OCI-LY7 (cell line): ENCODE measurements at places on chromosomes 1 and 21.

DNA sequence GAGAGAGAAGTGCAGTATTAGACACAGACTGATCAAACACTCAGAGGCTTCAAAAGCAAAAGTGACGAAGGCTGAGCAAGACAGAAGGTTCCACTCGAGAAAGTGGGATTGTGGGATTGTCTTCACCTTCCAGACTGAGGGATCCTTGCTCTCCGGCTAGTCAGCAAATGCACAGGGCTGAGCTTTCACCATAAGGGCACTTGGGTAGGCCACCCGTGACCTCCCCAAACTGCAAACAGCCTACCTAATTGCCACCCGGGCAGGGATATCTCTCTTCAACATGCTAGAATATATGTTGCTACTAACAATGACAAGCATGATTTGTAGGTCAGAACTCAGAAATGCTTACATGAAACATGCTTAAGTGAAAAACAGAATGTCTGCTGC is 35.3 kb upstream of the RIPK4 start:
- no peak for DNase-seq

DNA sequence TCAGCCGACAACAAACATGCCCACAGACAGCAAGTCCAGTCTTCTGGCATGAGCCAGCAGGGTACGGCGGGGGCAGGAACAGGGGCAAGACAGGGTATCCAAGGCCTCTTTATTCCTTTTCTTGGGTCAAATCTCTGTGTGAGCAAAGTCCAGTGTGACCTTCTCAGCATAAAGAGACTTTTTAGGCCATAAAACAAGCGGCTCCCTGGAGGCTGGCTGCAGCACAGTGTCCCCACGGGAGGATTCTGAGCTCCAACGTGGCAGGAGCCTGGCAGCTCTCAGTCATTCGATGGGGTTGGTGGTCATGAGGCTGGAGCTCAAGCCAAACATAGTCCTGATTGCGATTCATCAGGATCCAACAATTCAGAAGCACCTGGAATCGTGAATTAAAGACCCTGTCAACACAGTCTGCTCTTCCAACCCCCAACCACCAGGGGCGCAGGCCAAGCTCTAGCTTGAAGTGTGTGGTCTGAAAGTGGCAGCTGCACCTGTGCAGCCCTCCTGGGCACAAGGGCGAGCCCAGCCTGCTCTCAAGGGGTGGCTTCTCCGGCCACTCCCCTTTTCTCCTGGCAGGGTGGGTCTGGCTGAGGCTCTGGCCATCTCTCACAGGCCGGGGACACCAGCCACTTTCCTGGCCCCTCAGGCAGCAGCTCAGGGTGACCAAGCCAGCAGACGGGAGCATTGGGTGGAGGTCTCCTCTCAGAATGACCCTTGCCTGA is 62.1 kb downstream of the SLC66A1 start:
- DNase-seq: peak; percentile 19

DNA sequence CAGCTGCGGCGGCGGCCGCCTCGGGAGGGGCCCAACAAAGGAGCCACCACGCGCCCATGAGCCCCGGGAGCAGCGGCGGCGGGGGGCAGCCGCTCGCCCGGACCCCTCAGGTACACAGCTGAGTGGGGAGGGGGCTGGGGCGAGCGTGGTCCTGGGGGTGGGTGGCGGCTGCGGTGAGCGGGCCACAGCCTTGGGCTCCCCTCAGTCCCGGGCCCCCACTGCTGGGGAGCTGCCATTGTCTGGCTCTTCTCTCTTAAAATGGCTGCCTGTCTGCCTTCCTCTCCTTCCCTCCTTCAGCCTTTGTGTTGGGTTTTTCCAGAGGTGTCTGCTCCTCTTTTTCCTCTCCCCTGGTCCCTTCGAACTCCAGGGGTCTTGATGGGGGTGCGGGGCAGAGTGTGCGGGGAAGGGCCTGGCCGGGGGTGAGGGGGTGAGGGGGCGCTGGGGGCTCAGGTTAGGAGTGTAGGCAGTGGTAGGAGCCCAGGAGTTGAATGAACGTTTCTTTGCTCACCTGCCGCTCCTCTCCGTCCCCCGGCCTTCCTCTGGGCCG is 1.7 kb downstream of the ARID1A start:
- DNase-seq: peak; percentile 49

DNA sequence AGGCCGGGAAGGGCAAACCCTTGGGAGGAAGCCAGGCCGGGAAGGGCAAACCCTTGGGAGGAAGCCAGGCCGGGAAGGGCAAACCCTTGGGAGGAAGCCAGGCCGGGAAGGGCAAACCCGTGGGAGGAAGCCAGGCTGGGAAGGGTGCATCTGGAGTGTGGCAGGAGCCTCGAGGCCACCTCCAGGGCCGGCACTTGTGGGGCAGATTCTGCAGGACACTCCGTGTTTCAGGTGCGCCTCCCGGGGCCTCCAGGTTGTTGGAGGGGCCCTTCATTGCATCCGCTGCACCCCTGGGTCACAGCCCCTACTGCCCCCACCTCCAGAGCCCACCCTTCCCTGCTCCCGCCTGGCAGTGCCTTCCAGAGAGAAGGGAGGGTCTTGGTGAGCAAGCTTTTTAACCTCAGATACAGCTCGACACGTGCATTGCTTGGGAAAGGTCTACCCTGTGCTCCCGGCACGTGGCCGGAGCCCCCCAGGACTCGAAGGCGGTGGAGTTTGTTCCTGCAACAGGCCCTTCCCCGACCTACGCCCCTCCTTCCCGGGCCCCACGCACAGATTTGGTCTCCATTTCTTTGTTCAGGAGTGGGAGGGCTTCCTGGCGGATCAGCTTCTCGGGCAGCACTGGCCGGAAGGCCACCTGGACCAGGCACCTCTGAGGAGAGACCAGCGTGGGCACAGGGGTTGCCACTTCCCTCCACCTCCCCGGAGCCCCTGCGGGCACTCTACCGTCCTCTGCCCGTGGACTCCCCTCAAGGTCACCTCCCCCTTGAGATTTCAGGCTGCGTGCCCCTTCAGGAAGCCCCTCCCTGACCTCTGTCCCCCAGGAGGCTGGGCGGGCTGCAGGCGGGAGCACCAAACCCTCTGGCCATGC is 9.4 kb upstream of the TMEM52 start:
- DNase-seq: no peak

DNA sequence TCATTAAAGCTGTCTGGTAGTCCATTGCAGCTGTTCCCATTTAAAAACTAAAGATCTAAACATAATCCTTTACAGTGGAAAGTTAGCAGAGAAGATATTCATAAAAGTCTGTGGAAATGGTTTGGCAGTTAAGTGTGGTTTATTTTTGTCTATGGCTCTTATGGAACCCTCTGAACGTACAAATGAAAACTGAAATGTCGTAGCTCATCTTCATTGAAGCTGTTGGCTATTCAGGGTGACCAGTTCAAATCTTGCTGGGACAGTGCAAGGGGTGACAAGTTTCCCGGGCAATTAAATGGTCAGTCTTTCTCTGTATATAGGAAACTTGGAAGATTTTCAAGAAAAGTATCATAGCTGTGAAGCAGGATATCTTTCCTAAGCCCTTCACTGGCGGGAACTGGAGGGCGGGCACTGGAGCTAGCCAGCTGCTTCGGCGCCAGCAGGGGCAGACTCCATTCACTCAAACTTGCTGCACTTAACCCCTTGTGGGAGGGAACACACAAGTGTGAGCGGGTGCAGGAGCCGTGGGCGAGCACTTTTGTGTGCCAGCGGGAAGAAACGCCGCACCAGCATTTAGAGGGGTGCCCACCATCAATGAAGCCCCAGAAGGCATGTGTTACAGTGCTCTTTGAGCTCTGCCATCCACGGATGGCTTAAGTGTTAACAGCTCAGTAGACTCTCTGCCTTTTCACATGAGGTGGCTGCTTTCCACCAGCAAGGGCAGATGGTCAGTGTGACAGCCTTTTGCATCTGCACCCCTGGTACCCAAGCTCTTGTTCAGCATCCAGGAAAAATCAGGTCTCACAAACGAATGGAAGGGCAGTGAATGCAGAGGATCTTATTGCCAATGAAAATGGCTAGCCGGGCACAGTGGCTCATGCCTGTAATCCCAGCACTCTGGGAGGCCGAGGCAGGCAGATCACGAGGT is 232.1 kb upstream of the KAZN start:
- DNase-seq: no peak

GRCh38 chr1:51784997-51785421 is 93.5 kb downstream of the NRDC start:
- no peak for DNase-seq

- DNase-seq: no peak
These were observed 131.0 kb downstream of the RRAGC start for GRCh38 chr1:38728585-38728908.

DNA sequence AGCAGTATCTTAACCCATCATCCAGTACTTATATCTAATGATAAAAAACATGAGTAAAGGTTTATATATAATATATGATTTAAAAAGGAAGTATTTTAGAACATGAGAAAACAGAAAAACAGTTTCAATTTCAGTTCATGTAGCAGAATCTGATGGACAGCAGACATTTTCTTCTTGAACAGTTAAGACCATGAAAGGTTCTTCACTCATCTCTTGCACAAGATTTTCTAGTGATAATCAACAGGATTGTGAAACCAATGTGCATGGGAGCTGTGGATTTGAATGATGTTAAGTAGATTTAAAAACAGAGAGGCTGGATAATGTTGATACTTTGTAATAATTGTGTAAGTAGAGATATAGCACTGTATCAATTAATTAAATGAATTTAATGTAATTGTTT is 1297.6 kb downstream of the BRINP3 start:
- no peak for DNase-seq

GRCh38 chr1:182004601-182005000 is 56.9 kb downstream of the ZNF648 start:
- DNase-seq: no peak

DNA sequence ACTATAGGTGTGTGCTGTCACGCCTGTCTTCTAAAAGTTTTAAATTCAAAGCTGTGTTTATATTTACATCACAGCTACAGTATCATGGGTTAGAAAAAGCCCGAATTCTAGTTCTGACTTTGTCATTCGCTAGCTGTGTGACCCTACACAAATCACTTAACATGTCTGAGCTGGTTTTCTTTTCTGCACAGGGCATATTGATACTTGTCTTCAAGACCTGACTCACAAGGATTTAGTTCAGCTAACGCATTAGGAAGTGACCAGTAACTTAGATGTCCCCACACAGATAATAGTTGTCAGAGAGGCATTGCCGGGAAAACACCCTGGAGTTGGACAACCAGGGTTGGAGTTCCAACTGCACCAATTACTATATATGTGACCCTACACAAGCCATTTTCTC is 25.9 kb downstream of the GIPC2 start:
- no peak for DNase-seq

- no peak for DNase-seq
These were observed 332.9 kb downstream of the PCP4 start for GRCh38 chr21:40200126-40200525.

DNA sequence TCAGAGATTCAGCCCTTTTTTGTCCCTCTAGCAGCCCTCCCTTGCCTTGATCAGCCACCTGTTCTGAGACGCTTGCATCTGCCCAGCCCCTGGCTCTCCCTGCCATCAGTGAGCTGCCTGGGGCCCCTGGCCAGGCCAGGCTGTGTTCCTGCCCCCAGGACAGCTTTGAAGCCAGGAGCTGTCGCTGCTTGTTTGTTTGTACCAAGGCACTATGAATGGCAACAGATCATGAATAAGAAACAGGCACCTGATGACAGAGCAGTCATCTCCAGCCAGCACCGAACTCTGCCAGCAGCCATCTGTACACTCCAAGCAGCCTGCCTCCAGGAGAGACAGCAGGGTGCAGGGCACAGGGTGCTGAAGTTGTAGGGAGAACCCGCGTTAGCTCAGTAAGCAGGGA is 8.1 kb upstream of the VWA5B1 start:
- no peak for DNase-seq

DNA sequence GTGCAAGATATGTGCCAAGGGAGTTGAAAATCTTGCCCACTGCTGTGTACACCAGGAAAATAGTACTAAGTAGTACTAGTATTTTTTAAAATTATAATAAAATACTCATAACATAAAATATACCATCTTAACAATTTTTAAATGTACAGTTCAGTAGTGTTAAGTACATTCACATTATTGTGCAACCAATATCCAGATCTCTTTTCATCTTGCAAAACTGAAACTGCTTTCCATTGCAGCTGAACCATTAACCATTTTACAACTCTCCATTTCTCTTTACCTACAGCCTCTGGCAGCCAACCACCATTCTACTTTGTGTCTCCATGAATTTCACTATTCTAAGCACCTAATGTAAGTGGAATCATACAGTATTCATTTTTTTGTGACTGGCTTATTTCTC is 19.3 kb upstream of the RAB3GAP2 start:
- DNase-seq: no peak

GRCh38 chr1:103790172-103790571 is 40.5 kb downstream of the AMY1C start:
- DNase-seq: no peak

GRCh38 chr1:181685211-181685610 is 201.9 kb downstream of the CACNA1E start:
- no peak for DNase-seq

DNA sequence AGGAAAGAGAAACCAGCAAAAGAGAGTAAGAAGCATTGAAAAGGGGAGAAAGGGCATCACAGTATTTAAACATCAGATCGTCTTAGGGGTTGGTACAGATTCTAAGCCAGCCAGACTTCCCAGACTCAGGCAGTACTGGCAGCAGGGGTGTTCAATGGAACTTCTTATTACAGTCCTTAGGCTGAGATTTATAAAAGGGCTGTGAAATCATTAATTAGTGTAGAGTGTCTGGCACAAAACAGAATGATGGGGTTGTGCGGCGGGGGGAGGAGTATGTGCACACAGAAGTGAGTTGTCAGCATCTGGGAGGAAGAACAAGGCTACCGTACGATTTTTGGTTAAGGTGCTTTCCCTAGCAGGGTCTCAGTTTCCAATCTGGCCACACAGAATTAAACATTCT is 38.2 kb downstream of the ARHGEF11 start:
- DNase-seq: no peak

GRCh38 chr1:56625819-56626440 is 19.2 kb upstream of the PRKAA2 start:
- no peak for DNase-seq

- peak; percentile 23 for DNase-seq
These were observed 3.1 kb downstream of the AGO1 start for GRCh38 chr1:35885961-35886558.

GRCh38 chr1:220552672-220553260 is 24.8 kb downstream of the MARK1 start:
- no peak for DNase-seq

GRCh38 chr1:103441342-103441741 is 84.2 kb upstream of the RNPC3 start:
- no peak for DNase-seq

DNA sequence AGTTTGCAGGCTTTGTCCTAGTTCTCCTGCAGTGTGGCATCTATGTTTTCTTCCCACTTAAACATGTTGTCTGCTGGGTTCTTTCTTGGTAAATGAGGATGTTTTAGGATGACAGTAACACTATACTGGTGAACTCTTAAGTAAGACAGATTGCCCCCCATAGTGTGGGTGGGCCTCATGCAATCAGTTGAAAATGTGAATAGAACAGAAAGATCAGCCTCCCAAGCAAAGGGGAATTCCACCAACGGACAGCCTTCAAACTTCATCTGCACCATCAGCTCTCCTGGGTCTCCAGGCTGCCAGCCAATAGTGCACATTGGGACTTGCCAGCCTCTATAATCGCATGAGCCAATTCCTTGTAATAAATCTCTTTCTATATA is 10.7 kb upstream of the TARBP1 start:
- DNase-seq: no peak
